ENCODE measurements at places on chromosomes 7 and 10.

- DNase-seq, result no peak
Observed at GRCh38 chr10:35349389-35349915, 13.1 kb downstream of the CCNY start.

- DNase-seq, result peak; percentile 9
Observed at GRCh38 chr7:141550386-141551093, 670 bp upstream of the AGK start.

- no peak for DNase-seq
Observed at GRCh38 chr10:100053686-100054460, 27.8 kb downstream of the CPN1 start.

GRCh38 chr10:51117794-51118193 lies 43.5 kb downstream of the PRKG1 start:
- peak; percentile 40 for DNase-seq

DNA sequence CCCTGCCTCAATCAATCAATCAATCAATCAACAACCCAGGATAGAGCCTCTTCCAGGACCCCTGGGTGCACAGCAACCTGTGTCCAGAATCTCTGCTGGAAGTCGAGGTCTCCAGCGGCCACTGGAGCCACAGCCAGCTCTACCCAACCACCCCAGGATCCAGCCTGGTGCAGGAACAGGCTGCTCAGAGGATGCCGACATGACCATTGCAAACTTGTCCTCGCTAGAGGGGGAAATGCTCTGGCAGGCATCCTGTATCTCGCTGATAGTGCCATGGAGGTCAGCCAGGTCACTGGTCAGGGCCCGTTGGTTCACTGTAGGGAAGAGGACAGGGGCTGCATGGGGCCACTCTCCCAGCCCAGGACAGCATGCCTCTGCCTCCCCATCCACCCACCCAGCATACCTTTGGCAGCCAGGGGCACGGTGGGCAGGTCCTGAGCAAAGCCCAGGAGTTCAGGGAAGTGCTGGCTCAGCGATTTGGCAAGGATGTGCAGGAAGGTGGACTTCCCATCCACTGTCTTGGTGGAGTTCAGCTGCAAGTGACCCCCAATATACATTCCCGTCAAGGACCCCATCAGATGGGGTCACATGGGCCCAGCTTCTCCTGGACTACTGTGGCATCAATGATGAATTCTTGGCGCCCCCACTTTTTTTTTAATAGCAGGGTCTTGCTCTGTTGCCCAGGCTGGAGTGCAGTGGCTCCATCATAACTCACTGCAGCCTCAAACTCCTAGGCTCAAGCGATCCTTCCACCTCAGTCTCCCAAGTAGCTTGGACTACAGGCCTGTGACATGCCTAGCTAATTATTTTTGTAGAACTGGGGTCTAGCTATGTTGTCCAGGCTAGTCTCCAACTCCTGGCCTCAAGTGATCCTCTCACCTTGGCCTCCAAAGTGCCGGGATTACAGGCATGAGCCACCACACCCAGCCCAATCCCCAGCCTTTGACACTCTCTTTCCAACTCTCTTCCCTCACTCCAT lies 49.4 kb downstream of the GRID2IP start:
- no peak for DNase-seq

GRCh38 chr10:44004913-44005787 lies 356.5 kb upstream of the ZNF32 start:
- DNase-seq, result no peak

- no peak for DNase-seq
Observed at GRCh38 chr7:70571961-70572360, 560.0 kb upstream of the GALNT17 start.

GRCh38 chr10:47146572-47146971 lies 153.4 kb upstream of the GDF10 start:
- peak; percentile 9 for DNase-seq

GRCh38 chr7:47513741-47514241 lies 68.1 kb downstream of the TNS3 start:
- peak; percentile 78 for DNase-seq

DNA sequence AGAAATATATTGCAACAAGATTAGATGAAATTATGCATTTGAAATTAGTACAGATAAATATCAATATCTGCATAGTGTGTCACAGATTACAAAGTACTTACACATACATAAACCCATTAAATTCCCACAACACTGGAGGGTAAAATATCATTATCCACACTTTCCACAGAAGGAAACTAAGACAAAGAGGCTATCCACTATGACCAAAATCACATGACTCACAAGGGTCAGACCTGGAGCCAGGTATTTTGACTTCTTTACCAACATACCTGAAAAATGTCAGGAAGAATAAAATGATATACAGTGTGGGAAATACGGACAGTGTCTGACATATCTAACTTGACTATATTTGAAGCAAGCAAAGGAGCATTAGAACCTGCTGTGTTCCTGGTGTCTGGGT lies 34.1 kb downstream of the HYCC1 start:
- no peak for DNase-seq

DNA sequence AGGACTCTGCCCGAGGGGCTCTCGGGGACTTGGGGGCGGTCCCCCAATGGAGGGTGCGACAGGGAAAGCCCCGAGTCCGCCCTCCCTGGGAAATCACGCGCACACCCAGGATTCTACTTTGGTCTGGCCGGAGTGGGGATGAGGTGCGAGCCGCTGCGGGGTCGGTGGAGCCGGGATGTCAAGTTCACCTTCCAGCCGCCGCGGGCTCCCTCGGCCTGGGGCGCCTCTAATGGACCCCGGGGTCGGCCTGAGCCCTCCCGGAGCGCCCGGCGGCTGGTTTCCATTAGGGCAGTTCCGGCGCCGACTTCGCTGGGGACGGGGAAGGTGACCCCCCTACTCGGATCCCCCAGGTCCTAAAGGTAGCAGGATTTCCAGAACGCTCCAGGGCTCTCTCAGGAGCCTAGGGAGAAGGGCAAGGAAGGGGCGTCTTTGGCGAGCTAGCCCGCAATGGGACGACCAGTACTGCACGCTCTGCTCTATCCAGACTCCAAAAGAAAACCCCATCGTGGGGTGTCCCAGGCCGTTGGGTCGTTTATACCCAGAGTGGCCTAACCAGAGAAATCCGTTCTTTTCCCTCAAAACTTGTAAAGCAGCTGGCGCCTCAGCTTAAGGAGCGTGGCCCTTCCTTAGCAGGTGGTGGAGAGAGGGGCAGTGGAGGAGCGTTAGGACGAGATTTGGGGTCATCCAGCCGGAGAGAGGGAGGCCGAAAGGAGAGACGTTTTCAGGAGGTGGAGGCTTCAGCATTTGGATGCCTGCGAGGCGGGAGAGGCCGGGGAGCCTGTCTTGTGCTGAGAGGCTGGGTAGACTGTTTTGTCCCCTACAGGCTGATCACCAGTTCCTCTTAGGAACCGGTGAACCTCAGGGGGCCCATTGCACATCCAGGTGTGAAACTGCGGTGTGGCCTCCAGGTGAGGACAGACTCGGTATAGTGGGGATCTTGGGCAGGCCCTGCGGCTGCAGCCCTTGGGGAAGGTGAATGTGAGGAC lies 860 bp upstream of the WDR86 start:
- no peak for DNase-seq

DNA sequence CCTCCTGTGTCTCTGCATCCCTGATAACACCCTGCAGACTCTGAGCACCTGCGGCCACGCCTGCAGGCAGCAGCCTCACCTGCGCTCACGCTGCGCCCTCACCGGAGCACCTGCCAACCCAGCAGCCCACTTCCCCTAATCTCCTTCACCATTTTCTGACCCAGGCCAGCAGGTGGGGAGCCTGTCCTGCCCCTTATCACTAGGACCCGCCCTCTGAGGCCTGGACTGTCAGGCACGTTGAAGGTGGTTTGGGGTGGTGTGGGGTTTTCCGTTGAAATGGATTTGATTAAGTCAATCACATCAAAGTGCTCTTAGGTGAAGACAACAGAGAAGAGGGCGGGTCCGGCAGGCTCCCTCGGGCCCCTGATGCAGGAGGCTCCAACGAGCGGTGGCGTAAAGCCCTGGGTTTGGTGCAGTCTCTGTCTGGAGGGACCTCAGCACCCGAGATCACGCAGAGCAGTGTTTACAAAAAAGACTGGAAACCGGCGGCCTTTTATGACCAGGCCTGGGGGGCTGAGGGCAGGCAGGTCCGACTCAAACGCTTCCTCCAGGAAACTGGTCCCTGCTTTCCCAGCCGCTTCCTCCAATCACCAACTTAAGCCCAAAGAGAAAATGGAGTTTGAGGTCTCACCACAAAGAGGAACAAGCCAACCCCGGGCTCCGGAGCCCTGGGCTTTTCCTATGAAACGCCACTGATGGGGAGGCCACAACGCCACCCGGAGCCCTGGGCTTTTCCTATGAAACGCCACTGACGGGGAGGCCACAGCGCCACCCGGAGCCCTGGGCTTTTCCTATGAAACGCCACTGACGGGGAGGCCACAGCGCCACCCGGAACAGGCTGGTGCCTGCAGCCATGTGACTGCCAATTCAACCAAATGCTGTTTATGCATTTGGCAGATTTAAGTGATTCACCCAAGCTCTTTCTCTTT lies 45.5 kb downstream of the DPYSL4 start:
- no peak for DNase-seq

- peak; percentile 39 for DNase-seq
Observed at GRCh38 chr7:97145068-97145467, 27.6 kb downstream of the SDHAF3 start.

GRCh38 chr7:130899638-130900401 lies 165.8 kb upstream of the KLF14 start:
- DNase-seq, result no peak

GRCh38 chr7:37494926-37495325 lies 46.3 kb upstream of the ELMO1 start:
- DNase-seq, result no peak

GRCh38 chr7:28986765-28987110 lies 28.6 kb upstream of the TRIL start:
- DNase-seq, result peak; percentile 40

GRCh38 chr10:14673189-14673861 lies 101.4 kb downstream of the FAM107B start:
- DNase-seq, result no peak

- DNase-seq, result no peak
Observed at GRCh38 chr7:32091608-32092210, 21.5 kb upstream of the PDE1C start.

DNA sequence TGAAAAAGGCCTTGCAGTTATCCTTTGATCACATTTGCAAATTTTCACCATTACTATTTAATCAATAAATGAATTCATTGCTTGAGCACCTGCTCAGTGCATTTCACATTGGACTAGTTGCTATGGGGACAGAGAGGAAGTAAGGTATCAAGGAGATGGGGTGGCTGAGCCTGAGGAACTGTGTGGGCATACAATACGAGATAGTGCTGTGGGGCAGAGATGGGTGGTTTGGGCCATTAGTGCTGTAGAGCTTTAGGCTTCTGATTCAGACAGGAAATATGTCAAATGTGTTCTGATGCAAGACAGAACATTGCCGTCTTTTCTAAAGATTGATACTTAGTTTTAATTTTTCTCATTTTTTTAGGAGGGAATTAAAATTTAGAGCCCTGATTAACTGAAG lies 13.2 kb downstream of the ITGB8 start:
- no peak for DNase-seq

DNA sequence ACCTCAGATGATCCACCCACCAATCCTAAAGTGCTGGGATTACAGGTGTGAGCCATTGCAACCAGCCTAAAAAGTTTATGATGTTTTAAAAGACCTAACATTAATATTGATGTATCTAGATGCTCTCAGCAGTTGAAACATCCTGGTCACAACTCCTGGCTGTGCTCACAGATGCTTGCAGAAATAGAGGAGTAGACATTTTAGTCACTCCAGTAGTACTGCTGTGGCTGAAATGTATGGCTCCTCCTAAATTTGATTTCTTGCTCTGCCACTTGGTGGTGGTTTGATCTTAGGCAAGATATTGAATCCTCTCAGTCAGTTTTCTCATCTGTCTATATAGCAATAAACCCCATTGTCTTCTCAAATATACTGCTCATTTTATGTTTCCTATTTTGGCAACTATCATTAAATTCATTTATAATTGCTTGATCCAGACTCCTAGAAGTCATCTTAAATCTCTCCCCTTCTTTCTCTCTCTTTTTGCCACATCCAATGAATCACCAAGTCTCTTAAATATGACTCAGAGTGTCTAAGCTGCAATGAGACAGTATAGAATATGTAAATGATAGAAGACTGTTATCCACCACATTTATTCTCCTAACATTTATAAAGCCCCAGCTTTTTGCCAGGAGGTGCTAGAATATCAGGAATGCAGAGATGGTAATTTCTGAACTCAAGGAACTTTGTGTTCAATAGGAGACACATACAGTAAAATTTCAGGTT lies 78.1 kb upstream of the NRBF2 start:
- DNase-seq, result peak; percentile 9

DNA sequence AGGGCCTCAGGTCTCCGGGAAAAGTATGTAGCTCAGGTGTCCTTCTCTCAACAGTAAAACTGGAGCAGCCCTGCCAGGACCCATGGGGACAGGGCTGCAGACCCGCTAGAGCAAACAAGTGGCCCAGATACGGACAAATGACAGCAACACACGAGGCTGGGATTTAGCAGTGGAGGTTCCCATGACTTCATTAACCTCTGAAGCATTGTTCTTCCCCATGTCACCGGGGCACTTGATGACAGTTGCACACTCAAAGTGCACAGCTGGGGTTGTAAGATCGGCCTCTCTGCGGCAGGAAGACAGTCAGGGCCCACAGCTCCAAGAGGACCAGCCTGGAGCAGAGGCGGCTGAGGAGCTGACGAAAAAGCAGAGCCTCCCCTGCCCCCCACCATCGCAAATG lies 12.5 kb upstream of the PODXL start:
- no peak for DNase-seq

GRCh38 chr10:72483471-72483870 lies 128.8 kb upstream of the DNAJB12 start:
- DNase-seq, result peak; percentile 6

DNA sequence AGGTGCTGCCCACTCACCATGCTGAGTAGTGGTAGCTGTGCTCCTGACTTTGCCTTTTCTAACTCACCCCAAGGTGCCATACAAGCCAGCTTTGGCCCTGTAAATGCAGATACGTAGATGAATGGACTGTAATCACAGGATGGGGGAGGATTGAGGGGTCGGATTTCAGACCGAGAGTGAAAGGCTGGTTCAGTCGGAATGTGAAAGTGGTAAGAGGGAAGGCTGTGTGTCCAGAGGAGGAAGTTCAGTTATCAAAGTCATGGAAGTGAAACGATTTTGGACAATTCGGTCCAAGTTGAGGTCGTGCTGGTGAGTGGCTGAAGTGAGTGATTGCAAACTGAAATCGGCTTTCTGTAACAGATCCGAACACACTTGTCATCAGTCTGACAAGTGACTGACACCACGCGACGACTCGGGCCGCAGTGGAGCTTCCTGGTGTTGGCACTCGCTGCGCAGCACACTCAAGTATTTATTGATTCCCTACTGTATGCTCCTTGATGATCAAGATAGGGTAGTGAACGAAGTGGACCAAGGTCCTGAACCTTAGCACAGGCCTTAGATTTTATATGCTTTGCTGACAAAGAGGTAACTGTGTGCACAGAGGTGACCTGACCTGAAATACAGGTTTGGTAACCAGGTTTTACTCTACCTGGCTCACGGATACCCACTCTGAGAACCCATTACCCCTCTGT lies 10.5 kb downstream of the ZNF282 start:
- no peak for DNase-seq

GRCh38 chr10:23381298-23382040 lies 36.9 kb upstream of the C10orf67 start:
- DNase-seq, result no peak

- peak; percentile 44 for DNase-seq
Observed at GRCh38 chr7:157224627-157225026, 85.9 kb downstream of the UBE3C start.

- DNase-seq, result no peak
Observed at GRCh38 chr7:21462081-21462480, 34.2 kb downstream of the SP4 start.
